ENCODE measurements at places on chromosomes 1 and 21. TPM values are rescaled to one million over a fixed set of nuclear protein-coding genes. Genes with fewer than 3 reads are reported as not detected.
A peak's percentile ranks its signal among the peaks of the same experiment; 100 is the strongest.

DNA sequence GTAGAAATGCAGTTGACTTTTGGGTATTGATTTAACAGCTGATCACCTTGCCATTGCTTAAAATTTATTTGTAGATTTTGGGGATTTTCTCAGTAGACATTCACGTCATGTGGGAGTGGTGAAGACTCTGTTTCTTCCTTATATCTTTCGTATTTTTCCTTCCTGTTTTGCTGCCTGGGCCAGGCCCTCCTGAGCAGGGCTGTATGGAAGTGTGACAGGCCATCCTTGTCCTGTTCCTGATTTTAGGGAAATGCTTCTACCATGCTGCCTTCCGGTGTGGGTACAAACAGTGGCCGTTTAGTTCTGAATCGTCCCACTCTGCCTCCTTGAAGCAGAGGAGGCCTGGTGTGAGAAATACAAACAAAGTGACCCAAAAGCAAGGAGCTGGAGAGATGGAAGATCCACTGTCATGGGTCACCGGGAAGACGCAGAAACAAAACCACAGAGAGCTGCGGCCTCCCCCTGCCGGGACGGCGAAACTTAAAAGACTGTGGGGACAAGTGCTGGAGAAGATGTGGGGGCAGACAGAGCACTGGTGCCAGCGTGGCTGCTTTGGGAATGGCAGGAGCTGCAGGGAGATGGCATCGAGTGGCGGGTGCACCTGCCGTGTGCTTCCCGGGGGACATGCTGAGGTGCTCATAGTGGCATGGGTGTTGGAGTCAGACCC, 7.6 kb downstream of the AGPAT3 start:
- peaks cover 20% of the 10 kb centered on the region for H3K4me1 ChIP-seq
- no peaks in the 10 kb centered on the region for H3K36me3 ChIP-seq
- no peak overlapping the region for H3K27ac ChIP-seq
- DNase-seq: no peak
- no peaks in the 10 kb centered on the region for H3K27me3 ChIP-seq

COL24A1 gene
- 0.68 TPM for total RNA-seq

DNA sequence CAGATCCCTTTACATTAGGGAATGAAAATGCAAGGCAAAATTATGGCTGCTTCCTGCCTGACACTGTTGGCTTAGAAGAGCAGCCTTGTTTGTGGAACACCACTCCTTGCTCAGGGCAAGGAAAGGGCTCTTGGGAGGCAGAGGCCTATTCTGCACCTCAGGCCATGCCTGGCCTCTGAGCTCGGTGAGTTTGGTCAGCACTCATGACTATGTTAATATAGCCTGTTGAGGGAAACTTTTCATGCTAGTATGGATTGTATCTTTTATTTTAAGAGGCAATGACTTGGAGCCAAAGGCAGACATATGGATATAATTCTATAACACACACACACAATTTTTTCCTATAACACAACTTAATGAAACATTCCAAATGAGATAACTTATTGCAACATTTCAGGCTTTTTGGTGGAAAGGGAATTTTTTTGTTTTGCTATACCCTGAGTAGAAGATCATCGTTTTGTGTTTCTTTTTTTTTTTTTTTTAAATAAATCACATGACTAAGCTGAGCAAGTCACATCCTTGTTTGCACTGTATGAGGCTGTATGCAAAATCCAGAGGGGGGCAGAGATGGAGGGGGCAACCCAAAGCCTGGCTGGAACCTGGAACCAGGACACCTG, 5.6 kb upstream of the YRDC start:
- no peak for DNase-seq
- H3K27me3 ChIP-seq: no peaks in the 10 kb centered on the region
- no peak overlapping the region for H3K27ac ChIP-seq
- H3K36me3 ChIP-seq: peaks cover 21% of the 10 kb centered on the region

DNA sequence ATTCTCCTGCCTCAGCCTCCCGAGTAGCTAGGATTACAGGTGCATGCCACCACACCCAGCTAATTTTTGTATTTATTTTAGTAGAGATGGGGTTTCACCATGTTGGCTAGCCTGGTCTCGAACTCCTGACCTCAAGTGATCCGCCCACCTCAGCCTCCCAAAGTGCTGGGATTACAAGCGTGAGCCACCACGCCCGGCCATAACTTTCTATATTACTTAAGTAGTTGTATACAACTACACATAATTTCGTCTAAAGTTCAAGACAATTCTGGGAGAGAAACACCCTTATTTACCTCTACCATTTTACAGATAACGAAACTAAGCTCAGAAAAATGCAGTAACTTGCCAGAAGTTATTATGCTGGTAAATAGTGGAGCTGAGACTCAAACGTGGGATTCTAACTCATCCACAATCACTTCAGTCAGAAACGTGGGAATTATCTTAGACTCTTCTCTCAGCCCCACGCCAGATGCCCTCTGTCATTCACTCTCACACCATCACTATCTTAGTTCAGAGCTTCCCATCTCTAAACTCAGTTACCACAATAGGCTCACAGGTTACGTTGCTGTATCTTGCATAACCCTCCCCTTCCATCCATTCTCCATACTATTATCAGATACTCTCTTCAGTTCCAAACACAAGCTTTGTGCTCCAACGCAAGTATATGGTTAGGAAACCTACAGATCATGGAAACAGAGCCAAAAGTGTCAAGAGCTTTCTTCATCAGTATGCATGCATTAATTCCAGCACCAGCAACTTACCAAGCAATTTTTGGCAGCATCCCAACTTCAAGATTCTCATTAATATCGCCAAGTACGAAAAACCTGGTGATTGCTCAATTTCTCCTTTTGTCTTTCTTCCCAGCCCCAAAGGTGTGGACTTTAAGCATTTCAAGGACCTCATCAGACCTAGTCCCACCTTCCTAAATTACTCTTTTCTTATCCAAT, 69.3 kb downstream of the RERE start:
- DNase-seq: peak; percentile 58
- H3K4me1 ChIP-seq: peaks cover 5% of the 10 kb centered on the region
- H3K27ac ChIP-seq: peak overlapping the region; percentile 45
- no peaks in the 10 kb centered on the region for H3K36me3 ChIP-seq

- no peaks in the 10 kb centered on the region for H3K36me3 ChIP-seq
- H3K27ac ChIP-seq: no peak overlapping the region
- no peak overlapping the region for H3K4me3 ChIP-seq
- DNase-seq: no peak
- peaks cover 37% of the 10 kb centered on the region for H3K27me3 ChIP-seq
- no peaks in the 10 kb centered on the region for H3K4me1 ChIP-seq
Observed at GRCh38 chr1:20423169-20423795, 62.7 kb downstream of the CAMK2N1 start.

DNA sequence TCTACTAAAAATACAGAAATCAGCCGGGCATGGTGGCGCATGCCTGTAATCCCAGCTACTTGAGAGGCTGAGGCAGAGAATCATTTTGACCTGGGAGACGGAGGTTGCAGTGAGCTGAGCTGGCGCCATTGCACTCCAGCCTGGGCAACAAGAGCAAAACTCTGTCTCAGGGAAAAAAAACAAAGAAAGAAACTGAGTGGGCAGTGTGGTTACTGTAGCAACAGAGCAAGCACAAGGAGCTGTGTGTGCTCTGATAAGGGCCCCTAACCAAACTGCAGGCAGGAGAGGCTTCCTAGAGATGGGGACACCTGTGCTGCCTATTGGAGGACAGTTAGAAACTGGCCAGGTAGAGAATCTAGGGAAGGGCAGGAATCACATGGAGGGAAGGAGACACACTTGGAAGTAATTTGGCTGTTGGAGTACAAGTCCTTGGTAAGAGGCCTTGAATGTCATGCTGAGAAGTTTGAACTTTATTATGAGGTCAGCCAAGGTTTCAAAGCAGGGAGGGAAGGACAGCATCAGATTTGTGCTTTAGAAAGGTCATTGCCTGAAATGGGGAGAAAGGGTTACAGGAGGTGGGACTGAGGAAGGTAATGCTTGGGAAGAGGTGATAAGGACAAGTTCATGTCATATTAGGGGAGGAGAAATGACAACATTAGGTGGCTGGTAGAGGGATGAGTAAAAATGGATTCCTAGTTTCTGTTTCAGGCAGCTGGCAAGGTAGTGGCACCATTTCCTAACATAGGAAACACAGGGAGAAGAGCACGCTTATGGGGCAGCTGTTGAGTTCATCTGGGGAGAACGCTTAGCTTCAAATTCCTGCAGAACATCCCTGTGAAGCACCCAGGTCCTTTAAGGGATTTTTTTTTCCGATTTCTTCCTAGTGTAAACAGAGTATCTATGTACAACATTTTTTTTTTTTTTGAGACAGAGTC, 69.2 kb upstream of the ARTN start:
- peaks cover 11% of the 10 kb centered on the region for H3K4me1 ChIP-seq
- H3K4me3 ChIP-seq: no peak overlapping the region
- no peaks in the 10 kb centered on the region for H3K27me3 ChIP-seq
- no peak for DNase-seq
- no peaks in the 10 kb centered on the region for H3K36me3 ChIP-seq

DNA sequence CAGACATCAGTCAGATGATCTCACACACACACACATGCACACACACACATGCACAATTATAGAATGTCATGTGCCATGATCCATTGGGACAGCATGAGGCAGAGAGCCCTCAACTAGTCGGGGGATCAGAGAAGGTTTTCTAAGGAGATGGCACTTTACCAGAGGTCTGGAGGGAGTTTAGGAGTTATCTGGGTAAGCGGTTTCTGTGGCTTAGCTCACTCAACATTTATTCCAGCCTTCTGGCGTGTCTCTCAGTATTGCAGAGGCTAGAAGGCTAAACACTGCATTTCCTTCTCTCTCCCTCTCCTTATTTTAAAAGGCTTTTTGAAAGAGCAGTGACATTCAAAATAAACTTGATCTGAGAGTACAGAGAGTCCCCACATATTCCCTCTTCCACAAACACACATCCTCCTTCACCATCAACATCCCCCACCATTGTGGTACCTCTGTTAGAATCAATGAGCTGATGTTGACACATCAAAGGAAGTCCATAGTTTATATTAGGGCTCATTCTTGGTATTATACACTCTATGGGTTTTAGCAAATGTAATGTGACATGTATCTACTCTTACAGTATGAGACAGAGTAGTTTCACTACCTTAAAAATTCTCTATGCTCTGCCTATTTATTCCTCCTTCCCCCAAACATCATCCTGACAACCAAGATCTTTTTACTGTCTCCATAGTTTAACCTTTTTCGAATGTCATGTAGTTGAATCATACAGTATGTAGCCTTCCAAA, 9.0 kb upstream of the PLA2G2A start:
- H3K4me1 ChIP-seq: no peaks in the 10 kb centered on the region
- no peak overlapping the region for H3K27ac ChIP-seq
- H3K4me3 ChIP-seq: no peak overlapping the region
- no peaks in the 10 kb centered on the region for H3K27me3 ChIP-seq
- DNase-seq: no peak
- H3K36me3 ChIP-seq: no peaks in the 10 kb centered on the region

- H3K27me3 ChIP-seq: no peaks in the 10 kb centered on the region
- H3K27ac ChIP-seq: no peak overlapping the region
- H3K4me1 ChIP-seq: no peaks in the 10 kb centered on the region
- no peak for DNase-seq
Observed at GRCh38 chr1:209041927-209042326, 541.6 kb upstream of the CAMK1G start.
